Stimulated activated CD8-positive, alpha-beta memory T cell treated with anti-CD3 and anti-CD28 coated beads, Interleukin-4, amount 100 ng/mL, for 1 hour (primary cell): ENCODE measurements at places on chromosomes 1 and 21.

- DNase-seq: no peak
Observed at GRCh38 chr1:110408488-110408887, 994 bp upstream of the LAMTOR5 start.

DNA sequence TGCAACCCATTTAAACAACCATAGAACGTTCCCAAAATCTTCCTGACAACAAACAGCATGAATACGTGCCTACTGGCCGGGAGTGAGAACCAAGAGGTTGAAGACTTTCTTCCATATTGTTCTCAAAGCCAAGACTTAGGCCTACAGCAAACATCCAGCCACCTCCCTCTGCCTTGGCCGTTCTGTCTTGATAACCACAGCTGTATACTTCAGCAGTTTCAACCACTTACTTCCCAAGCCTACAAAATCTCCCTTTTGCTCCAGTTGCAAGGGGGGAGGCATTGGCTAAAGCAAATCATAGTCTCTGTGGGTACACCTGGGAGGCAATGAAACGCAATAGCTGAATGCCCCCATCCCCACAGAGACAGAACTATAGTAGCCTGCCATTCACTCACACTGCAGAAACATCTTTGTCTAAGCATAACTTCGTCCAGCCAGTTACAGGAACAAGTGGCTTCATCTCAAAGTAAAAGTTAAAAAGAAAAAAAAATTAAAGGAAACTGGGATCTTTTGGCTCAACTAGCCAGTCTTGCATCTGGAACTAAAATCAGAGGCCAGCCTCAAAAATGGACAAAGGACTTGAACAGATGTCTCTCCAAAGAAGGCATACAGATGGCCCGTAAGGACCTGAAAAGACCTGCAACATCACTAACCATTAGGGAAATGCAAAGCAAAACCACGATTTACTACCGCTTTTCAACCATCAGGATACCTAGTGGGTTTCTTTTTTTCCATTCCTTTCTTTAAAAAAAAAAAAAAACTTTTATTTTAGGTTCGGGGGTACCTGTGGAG, 186.0 kb downstream of the PSMG1 start:
- DNase-seq: no peak

DNA sequence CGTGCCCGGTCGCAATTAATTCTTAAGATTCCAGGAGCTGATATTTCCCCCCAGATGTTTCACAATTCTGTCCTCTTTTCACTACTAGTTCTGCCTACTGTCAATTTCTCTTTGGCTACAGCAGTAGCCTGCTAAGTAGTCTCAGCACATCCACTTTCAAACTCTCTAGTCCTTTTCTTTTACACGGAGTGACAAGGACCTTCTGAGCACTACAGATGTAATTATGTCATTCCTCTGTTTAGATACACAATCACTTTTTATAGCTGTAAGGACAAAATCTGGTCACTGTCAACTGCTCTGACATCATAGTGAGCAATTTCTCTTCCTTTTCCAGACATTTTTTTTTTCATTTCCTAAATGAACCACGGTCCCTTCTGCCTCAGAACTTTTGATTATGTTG, 421.7 kb upstream of the CHRM3 start:
- DNase-seq: no peak

- no peak for DNase-seq
Observed at GRCh38 chr1:202076050-202076511, 46.6 kb upstream of the GPR37L1 start.

- DNase-seq: no peak
Observed at GRCh38 chr21:36320421-36321324, 676 bp downstream of the MORC3 start.

- no peak for DNase-seq
Observed at GRCh38 chr1:95301091-95301490, 67.1 kb downstream of the RWDD3 start.

DNA sequence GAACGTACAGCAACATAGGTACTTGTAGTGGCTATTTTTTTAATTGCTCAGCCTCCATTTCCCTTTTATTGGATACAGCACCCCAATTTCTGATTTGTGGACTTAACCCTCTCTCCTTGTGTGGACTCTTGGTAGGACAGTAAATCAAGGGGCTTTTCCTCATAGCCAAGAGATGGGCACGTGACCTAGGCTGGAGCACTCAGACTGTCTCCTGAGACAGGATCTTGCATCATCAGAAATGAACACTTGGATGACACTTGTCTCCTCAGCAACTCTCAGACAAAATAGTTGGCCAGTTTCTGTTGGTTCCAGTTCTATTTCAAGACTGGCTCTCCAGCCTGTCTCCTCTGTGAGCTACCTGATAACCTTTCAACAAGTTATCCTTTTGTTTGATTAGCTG, 112.9 kb upstream of the ZNF678 start:
- no peak for DNase-seq

GRCh38 chr1:225654688-225655508, 2.0 kb upstream of the ENAH start:
- no peak for DNase-seq

DNA sequence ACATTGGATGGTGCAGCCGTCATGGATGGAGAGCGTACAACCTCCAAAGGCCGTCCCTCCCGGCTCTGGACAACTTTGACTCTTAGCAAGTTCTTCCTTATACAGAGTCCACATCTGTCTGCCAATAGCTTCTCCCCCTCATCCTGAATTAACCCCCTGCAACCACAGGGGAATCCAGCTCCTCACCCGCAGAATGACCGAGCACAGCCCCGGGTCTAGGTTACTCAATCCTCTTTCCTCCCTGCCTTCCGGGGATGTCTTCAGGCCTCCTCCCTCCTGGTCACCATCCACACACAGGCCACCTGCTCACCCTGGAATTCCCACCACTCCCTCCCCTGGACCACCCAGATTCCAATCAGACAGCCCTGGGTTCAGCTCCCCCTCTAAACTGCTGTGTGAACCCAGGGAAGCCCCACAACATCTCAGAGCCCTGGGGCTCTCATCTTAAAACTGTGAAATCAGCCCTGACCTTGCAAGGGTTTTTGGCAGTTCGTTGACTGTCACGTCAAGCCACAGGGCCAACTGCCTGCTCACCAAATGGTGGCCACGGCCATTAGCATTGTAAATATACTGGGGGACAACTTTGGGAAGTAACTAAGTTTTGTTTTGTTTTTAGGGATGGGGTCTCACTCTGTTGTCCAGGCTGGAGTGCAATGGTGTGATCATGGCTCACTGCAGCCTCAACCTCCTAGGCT, 54.2 kb downstream of the HSPG2 start:
- DNase-seq: no peak

DNA sequence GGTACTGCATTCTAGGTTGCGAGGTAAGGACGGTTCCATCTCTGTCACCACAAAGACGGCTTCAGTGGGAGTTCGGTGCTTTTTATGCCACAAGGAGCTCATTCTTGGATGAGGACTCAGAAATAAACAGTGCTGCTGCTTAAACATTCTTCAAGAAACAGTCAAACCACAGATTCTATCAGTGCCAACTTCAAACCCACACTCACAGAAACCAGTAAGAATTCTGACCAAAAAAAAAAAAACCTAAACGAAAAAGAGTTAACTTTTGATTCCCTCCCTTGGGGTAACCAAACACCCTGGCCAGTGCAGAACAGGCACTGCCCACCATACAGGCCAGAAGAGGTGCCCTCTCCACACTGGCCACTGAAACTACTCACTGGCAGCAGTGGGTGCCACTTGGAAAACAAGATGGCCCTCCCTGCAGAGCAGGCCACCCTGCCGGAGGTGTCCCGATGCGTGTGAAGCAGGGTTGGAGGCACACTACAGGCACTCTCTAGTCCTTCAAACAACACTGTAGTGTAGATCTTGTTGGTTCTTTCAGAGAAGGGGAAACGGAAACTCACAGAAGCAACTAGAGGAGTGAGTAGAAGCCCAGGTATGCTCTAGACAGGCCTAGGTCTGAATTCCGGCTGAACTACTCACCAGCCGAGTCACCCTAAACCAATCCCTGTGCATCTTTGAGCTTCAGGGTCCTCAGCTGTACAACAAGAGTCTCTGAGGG, 87.3 kb upstream of the TLR5 start:
- DNase-seq: no peak

- peak; percentile 95 for DNase-seq
Observed at GRCh38 chr1:155001675-155002463, 733 bp upstream of the ZBTB7B start.

DNA sequence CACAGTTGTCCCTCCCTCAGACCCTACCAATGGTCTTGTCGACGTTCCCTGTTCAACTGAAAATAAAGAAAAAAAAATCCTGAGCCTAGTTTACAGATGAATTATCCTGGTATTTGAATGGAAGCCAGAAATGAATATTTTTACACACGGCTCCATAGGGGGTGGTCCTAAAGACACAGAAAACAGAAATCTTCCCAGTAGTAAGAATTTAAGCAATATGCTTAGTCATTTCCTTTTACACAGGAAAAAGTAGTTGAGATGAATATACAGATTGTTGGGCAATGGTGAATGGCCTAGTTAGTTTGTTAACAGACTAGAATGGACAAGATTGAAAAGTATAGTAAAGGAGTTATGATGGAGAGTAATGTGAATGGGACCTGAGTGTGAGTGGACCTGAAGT, 67.4 kb downstream of the RGS18 start:
- DNase-seq: no peak

DNA sequence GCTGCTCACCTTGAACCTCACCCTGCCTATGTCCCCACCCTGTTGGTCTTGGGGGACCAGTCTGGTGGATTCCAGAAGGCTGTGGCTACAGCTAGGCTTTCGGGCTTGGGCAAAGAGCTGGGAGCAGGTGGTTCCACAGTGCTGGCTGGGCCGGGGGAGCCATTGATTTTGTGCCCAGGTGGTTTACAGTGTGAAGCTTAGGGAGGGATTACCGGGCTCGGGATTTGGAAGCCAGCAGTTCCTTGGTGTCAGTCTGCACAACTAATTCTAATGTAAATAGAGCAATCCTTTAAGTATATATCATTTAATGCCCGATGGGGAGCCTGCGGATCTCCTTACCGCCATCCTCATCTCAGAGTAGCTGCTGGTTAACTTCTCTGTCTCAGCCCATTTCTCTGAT, 38.2 kb downstream of the PRDM16 start:
- DNase-seq: no peak

GRCh38 chr1:235834620-235835019, 32.1 kb downstream of the LYST start:
- no peak for DNase-seq

DNA sequence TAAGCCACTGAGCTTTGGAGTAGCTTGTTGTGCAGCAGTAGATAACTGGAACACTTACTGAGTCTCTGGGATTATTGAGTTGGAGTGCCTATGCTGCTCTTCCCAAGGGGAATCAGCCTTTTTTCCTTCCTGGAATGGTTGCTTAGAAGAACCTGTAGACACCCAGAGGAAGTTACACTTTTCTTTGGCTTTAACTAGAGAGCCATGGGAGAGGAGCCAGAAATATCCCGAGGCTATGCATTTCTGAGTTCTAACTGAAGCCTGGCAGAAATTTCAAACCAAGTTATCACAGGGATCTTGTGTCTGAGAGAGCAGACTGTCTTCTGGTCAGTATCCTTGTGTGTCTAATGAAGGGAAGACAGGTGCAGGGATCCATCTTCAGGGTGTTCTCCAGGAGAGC, 28.3 kb downstream of the LAMC1 start:
- DNase-seq: no peak

DNA sequence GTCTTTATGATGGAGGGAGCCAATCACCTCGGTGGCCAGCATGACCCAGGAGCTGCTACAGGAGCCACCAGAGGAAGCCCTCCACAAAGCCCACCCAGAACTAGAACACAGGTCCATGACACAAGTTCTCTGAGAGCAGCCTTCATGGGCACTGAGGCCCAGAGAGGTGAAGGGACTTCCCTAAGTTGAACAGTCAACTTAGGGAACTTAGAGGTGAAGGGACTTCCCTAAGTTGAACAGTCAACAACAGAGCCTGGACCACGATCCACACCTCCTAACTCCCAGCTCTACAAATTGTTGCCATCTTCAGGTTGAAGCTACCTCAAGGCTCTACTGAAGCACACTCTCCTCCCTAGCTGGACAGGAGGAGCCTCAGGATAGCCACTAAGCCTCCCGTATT, 132.7 kb downstream of the CCDC185 start:
- no peak for DNase-seq

GRCh38 chr1:196409586-196409985, 198.7 kb downstream of the KCNT2 start:
- DNase-seq: no peak

GRCh38 chr1:97649591-97649990, 271.2 kb downstream of the DPYD start:
- no peak for DNase-seq

DNA sequence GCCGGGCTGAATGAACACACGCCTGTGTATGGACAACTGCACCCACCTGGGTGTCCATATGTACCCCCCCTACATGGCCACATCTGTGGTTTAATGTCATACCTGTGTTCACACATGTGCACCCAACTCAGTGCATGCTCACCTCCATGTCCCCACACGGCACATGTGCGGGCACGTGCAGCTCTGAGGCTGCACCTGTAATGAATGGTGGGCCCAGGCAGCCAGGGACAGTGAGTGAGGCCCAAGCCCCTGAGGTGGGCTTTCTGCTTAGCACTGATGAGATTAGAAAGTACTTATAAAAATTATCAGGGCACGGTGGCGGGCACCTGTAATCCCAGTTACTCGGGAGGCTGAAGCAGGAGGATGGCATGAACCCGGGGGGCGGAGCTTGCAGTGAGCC, 42.5 kb upstream of the CSF3R start:
- DNase-seq: no peak

DNA sequence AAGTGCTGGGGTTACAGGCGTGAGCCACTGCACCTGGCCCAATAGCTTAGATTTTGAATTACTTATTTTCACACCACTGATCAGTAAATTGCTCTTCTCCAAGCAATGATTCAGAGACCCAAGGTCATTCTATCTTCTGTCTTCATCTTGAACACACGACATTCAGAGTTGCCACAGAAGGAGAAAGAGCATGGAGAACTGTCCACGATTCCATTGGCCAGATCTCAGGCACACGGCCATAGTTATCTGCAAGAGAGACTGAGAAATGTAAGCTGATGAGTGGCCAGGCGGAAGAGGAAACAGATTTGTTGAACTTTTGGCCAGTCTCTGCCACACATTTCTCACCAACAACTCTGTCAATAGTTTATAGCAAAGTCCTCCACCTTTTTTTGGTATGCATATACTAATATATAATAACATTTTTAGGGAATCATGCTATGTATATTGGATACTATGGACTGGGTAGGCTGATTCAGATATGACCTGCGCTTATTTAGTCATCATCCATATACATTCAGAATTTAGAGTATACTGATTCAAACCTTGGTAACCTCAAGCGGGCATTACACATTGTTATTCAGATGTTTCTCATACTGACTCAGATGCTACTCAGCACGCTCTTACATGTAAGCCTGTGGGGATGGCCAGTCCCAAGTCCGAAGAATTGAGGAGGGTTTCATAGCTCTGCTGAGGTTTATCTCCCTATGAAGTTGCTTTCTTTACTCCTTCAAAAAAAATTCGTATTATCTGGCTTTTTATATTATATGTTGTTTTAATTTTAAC, 25.5 kb upstream of the CAP1 start:
- DNase-seq: no peak

GRCh38 chr1:56135069-56135863, 444.1 kb downstream of the PLPP3 start:
- no peak for DNase-seq

GRCh38 chr21:44334329-44335030, 4.7 kb downstream of the CFAP410 start:
- DNase-seq: no peak
